ENCODE measurements at places on chromosomes 3 and 15.

DNA sequence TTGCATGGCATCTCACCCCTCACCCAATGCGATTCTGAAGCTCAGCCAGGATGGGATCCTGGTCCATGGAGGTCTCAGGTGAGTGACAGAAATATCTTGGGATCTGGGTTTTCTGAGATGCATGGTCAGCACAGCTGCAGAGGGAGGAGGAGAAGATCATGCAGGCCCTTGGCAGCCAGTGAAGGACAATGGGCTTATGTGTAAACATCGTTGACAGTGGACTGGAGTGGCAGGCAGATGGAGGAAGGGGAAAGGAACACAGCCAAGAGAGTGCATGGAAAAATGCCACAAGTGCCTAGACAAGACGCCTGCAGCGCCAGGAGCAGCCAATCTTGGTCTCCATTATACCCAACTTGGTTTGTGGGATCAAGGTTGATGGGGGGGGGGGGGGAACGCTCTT is 347.9 kb downstream of the MCTP2 start:
- no peak for DNase-seq

DNA sequence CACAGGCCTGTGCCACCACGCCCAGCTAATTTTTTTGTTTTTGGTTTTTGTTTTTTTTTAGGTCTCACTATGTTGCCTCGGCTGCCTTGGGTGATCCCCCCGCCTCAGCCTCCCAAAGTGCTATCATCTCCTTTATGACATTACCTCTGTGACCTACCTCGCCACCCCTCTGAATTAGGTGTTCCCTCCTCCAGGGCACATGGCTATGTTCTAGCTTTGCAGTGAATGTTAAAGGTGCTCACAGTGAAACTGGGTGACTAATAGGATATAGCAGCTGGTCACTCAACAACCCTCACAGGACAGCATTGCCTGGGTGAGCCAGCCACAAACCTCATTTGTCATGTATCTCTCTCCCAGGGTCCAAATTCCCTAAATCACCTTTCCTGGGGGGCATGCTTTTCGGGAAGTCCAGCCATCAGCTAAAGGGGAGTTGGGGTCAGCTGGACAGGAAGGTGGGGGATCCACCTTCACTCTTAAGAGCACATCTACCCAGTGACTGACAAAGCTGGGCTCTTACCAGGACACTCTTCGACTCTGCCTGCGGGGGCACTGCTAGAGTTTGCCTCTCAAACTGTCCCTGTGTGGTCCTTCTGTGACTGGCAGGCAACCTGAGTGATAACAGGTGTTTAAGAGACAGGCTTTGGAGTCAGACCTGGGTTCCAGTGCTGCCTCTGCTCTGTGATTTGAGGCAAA is 1.6 kb upstream of the TTLL3 start:
- peak; percentile 27 for DNase-seq

GRCh38 chr3:183275937-183276336 is 22.9 kb downstream of the B3GNT5 start:
- no peak for DNase-seq

- DNase-seq = no peak
These were observed 145.3 kb downstream of the DNAJB8 start for GRCh38 chr3:128321418-128321817.

DNA sequence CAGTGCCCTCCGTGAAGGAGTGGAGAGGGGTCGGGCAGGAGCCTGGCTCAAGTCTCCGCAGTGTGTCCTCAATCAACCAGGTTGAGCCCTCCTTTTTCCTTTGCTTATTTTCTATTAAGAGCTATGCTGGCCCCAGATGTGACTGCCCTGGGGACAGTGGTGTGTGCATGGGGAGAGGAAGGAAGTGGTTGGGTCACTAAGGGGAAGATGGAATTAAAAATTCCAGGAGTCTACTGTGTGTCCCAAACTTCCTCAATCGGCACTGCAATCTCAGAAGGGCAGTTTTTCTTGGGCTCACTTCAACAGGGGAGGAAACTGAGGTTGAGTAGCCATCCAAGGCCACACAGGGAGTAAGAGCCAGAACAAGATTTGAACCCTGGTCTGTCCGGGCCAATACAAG is 13.7 kb upstream of the GRIP2 start:
- no peak for DNase-seq

GRCh38 chr15:41820791-41821423 is 7.0 kb upstream of the JMJD7 start:
- no peak for DNase-seq

DNA sequence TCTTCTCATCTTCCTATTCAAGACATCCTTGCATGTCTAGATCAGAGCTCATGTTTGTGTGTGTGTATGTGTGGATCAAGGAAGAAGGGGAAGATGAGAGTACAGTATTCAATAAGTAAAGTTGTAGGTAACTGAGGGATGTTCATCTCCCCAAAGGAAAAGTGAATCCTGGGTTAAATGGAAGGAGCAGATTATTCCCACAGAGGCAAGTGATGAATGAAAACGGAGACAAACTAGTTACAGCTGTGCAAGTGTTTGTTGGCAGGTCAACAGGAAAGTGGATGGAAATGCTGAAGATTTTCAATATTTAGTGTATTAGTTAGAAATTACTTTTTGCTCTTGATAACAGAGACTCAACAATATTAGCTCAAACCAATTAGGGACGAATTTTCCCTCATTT is 84.2 kb upstream of the PDZRN3 start:
- DNase-seq = no peak

- DNase-seq = no peak
These were observed 219.0 kb downstream of the VGLL3 start for GRCh38 chr3:86771741-86772512.

DNA sequence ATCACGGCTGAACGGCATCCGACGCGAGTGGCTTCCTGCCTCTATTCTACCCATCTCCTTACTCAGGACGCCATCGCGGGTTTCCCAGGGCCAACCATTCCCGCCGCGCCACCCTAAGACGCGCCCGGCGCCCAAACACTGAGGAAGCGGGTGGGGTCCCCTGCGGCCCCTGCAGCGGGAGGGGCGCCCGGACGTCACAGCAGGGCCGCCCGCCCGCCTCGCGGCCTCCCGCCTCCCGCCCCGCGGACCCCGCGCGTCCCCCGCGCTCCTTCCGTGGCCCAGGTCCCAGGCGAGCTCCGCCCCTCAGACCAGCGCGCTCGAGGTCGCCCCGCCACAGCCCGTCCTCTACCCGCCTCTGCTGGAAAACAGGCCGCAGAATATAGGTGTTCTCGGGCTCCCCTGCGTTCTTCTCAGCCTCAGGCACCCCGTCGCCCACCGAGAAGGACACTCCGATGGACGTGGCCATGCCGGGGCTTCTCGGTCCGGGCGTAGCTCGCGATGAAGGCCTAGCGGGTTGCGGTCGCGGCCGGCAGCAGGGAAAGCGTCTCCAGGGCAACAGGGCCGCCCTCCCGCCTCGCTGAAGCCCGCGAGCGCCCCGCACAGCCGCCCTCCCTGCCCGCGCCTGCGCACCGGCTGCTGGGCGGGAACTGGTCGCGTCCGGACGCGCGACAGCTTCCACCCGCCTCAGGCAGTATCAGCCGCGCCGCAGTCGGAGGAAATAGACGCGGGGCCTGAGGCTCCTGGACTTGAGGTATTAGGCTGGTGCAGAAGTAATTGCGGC is at the start of gene DYNLT2B:
Gene DYNLT2B (minus strand): TSS at position 554 of the 781 bp plus-strand sequence. CDS start 88 bp downstream, at position 466.
- DNase-seq = peak; percentile 56

- DNase-seq = no peak
These were observed 31.9 kb downstream of the PCCB start for GRCh38 chr3:136281966-136282520.

DNA sequence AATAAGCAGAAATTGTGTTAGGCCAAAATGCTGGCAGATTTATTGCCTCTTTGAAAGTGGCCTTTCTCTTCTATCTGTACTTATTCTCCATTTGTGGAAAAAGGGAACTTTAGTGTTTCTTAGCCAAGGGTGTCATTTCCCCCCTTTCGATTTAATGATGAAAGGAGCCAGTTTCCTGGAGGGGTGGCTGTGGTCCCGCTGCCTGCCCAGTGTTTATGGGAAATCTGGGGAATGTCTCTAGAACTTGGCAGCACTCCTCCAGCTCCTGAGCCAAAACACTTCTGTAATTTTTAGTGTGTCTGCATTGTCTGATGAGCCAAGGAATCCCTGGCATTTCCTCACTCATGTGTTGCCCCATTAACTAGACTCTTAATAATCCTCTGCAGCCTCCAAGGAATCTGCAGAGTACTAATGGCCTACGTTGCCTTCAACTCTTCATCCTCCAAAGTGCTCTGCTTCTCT is 448.8 kb downstream of the GRM7 start:
- no peak for DNase-seq

GRCh38 chr3:114452256-114452655 is 158.4 kb downstream of the TIGIT start:
- no peak for DNase-seq

GRCh38 chr3:110646055-110646454 is 425.6 kb upstream of the NECTIN3 start:
- DNase-seq = no peak

- DNase-seq = no peak
These were observed 22.8 kb upstream of the SSR3 start for GRCh38 chr3:156577736-156578135.

DNA sequence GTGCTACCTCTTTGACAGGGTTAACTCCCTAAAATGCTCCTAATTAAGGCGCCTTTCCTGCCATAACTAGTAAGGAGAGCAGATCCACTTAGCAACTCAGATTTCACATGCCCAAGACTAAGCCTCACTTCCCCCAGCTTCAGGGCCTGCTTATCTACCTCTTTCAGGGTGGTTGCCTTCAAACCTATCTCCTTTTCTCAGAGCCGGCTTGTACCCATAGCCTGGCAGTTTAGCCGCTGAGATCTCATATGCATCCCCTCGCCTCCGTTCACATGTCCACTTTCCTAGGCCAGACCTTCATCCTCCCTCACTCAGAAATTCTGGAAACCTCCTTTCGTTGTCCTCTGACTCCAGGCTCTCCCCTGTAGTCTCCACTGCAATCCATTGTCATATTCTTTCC is 1.0 kb upstream of the FSTL1 start:
- DNase-seq = no peak

DNA sequence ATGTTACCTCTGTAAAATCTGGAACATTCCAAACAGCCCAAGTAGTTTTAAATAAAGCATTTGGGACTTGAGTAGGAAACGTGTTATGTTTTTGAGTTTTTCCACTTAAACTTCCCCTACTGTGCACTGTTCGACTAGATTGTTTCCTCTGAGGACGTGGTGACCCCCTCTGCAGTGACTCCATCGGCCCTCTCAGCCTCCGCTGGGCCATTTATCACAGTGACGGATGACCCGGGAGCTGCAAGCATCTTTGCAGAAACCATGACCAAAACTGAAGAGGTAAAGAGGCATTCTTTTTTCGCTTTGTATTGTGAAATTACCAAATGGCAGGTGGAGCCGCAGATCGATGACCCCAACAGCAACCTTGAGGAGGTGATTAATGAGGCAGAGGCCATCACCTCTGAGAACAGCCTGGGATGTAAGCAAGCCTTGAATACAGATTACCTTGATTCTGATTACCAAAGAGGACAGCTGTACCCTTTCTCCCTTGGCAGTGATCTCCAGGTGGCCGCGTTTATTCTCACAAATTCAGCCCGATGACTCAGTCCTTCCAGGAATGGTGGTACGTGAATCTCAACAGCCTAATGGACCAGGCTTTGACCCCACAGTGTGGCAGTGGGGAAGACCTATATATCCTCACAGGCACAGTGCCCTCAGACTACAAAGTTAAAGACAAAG is 79.1 kb upstream of the FAN1 start:
- no peak for DNase-seq

DNA sequence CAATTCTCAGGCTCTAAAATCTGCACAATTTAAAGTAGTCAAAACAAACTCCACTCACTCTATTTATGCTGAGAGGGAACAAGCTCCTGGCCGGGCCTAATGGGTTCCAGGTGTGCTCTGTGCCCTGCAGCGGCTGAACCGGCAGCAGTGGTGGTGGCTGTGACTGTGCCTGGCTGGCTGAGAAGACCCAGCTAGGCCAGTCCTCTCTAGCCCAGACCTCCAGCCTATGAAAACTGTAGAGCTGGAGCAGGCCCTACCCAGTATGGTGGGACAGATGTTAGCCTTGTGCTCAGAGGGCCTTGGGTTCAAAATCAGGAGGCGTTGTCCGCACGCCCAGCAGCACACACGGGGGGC is 37.0 kb downstream of the EPHB3 start:
- no peak for DNase-seq

GRCh38 chr15:91807122-91807521 is 46.4 kb upstream of the SLCO3A1 start:
- DNase-seq = no peak

GRCh38 chr3:42702066-42702951 is at the start of gene HHATL:
Gene HHATL (minus strand): TSS chr3:42702798. CDS start chr3:42700826, 1,972 bp downstream.
- DNase-seq = no peak

GRCh38 chr15:39657181-39657580 is 76.3 kb downstream of the THBS1 start:
- no peak for DNase-seq

GRCh38 chr3:156795890-156796481 is 30.2 kb upstream of the LEKR1 start:
- no peak for DNase-seq
